ENCODE measurements at places on chromosomes 2 and 18. TPM values are rescaled to one million over a fixed set of nuclear protein-coding genes. Genes with fewer than 3 reads are reported as not detected.

Gene PCARE
- total RNA-seq: not detected

Gene GALNT5
- 0.17 TPM for total RNA-seq

Gene SGPP2
- not detected for total RNA-seq

Gene SEPTIN2
- total RNA-seq: 385 TPM

Gene CFC1
- total RNA-seq: 0.22 TPM

Gene FAP
- total RNA-seq: not detected

Gene SLC5A7
- not detected for total RNA-seq

Gene IKZF2
- total RNA-seq: 1.9 TPM

DNA sequence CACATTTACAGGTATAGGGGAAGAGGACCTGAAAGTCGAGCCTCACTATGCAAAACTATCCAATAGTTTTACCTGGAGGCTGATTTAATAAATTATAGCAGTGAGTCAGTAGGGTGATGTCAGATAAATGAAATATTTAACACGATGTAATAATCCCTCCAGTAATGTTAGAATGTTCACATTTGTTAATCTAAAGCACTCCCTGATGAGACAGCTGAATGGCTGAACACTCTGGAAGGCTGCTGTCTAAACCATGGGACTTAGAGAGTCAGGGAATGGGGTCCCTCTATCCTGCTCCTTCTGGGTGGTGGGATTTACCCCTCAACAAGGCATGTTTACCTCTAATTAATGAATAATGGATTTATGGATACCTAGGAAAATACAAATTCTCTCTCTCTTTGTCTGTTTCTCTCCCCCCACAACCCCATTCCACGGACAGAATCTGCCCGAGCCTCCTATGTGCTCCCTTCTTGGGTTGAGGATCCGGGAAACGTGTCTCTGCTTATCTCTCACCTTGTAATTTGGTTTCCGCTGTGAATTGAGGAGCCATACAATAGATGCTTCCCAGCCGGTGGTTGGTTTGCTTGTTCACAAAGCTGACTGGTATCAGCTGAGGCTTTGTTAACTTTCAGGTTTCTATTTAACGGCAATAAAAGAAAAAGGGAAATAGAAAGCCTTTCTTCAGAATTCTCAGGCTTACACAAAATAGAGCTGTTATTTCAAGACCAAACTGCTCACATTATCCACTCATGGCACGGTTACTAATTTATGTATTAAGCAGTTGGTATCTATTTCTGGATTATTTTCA lies 25.9 kb downstream of the LRRC30 start:
- DNase-seq: no peak

GRCh38 chr2:215507136-215507535 lies 71.3 kb upstream of the FN1 start:
- DNase-seq: no peak

GRCh38 chr2:184859187-184859586 lies 260.9 kb downstream of the ZNF804A start:
- no peak for DNase-seq

GRCh38 chr2:21289989-21290388 lies 166.2 kb downstream of the TDRD15 start:
- DNase-seq: no peak

- no peak for DNase-seq
Observed at GRCh38 chr2:12162269-12163247, 416.1 kb downstream of the LPIN1 start.

- no peak for DNase-seq
Observed at GRCh38 chr18:67935638-67936037, 419.1 kb upstream of the DSEL start.

GRCh38 chr2:96526615-96527285 lies 9.8 kb upstream of the ARID5A start:
- DNase-seq: no peak

GRCh38 chr2:28525481-28525880 lies 29.6 kb downstream of the PLB1 start:
- DNase-seq: no peak

- DNase-seq: no peak
Observed at GRCh38 chr2:102480285-102481195, 7.5 kb downstream of the SLC9A4 start.

DNA sequence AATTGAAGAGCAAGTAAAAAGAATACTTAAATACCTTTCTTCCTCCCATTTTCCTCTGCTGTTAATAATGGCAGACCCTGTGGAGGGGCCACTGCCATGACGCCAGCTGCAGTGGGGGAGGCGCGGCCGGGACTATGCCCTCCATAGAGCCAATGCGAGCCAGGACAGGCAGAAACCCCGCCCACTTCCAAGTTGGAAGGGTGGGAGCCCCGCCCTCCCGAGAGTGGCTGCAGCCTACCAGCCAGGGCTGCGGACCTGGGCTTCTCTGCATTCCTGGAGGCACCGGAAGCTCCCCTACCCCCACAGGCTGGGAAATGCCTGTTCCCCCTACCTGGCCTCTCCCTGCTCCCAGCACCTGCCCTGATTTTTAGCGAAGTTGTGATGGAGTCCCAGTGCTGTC lies 439.4 kb upstream of the CDH19 start:
- DNase-seq: peak; percentile 46

DNA sequence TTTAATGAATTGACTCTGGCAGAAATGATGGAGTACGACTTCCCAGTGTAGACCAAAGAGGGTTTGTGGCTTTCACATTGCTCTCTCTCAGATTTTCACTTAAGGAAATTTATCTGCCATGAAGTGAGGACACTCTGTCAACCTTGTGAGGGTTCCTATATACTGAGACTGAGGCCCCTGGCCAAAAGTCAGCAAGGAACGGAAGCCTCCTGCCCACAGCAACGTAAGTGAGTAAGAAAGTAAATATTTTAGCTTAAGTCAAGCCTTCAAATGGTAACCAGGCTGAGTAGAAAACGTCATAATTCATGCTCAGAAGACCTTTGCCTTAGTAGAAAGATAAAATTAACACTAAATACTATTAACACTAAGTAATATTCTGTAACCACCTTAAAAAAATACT lies 1080.5 kb upstream of the ACVR2A start:
- no peak for DNase-seq

DNA sequence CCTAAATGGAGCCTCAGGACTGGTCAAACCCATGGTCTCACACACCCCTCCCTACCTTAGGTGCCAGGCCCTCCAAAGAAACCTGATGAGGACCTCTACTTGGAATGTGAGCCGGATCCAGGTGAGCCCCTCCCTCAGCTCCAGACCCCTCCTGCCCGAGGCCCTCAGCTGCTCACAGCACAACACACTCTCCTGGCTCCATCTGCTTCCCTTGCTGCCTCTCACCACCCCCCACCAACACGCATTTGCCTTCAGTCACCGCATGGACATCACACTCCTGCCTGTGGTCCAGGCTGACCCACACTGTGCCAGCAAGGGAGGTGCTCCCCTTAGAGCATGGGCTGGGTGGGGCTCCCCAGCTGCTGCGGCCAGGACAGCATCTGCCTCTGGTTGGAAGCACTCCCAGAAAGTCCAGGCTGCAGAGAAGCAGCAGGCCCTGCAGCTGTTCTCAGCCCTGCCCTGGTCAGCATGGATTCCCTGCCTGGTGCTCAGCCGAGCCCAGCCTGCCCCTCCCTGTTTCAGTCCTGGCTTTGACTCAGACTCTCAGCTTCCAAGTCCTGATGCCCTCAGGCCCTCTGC lies 15.1 kb downstream of the SH2D6 start:
- no peak for DNase-seq

DNA sequence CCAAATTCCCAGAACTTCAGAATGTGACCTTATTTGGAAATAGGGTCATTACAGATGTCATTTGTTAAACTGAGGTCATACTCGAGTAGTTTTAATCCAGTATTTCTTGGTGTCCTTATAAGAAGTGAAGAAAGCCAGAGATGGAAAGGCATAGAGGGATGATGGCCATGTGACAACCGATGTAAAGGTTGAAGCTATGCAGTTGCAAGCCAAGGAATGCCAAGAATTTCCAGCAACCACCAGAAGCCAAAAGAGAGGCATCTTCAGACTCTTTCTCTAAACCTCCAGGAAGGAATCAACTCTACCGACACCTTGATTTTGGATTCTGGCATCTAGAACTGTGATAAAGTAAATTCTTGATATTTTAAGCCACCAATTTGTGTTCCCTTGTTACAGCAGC lies 242.2 kb downstream of the CDH20 start:
- DNase-seq: no peak

GRCh38 chr18:55465313-55465712 lies 122.7 kb downstream of the TCF4 start:
- DNase-seq: no peak

DNA sequence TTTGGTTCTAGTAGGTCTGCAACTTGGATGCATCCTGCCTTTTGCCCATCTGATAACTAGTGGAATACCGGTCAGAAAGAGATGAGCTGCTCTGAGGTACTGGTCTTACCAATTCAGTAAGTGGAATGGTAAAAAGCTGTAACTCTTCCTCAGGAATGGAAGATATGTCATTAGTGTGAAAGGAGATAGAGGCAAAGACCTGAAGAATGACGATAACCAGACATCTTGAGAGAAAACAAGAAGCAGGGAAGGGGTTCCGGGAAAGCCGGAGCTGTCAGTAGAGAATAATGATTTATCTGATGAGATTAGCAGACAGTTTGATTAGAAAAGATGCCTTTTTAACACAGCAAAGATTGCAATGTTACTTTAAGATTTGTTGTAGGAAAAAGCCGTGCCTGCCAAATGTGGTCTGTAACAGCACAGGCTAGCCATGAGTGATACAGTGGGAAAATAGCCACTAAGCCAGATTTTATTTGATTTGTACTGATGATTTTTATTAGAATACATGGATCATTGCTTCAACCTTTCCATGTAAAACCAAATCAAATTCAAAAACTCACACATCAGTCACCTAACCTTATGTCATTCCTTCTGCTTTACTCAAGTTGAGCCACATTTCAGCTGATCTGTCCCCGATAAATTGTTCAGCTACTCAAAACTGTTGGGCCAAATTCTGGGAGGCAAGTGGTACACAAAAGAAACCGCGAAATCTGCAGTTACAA lies 110.0 kb downstream of the TCF4 start:
- no peak for DNase-seq

DNA sequence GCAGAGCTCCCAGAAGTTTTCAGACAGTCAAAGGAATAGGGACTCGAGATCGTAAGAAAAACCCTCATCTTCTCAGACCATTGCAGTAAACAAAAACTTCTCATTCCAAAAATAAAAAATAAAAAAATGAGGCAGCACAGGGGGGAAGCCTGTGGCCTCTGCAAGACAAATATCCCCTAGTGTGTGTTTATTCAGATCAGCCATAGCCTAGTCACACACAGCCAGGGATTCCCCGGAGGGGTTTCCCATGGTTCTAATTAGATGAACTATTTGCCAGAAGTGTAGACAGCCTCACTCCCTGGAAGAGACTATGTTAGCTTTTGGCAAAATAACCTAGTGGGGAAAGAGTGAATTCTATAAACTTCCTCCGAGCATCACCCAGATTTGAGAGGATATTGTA lies 122.9 kb upstream of the KLF7 start:
- no peak for DNase-seq

DNA sequence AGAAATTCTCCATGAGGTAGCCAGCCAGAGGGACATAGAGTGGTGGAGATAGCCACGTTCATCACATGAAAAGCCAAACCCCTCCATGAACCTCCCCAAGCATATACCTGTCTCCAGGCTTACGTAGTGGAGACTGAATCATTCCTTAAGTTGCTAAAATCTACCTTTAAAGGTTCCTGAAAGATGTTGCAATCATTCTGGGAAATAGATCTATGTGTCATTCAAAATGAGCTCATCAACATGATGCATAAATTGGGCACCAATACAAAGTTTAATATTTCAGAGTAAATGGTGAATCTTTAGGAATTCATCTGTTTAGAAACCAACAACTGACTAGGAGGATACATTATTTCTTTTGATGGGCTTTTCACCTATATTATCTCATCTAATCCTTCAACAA lies 362.6 kb upstream of the ID2 start:
- no peak for DNase-seq

- peak; percentile 25 for DNase-seq
Observed at GRCh38 chr2:29281086-29281915, 166.1 kb downstream of the CLIP4 start.

- DNase-seq: no peak
Observed at GRCh38 chr2:175880-176820, 87.7 kb downstream of the SH3YL1 start.

- DNase-seq: peak; percentile 10
Observed at GRCh38 chr2:112162956-112163355, 24.8 kb downstream of the FBLN7 start.

- no peak for DNase-seq
Observed at GRCh38 chr18:54254265-54254758, 15.0 kb upstream of the POLI start.

GRCh38 chr2:8797682-8798081 lies 39.7 kb downstream of the KIDINS220 start:
- no peak for DNase-seq

- no peak for DNase-seq
Observed at GRCh38 chr18:54975598-54975997, 16.3 kb upstream of the CCDC68 start.

Data from H9 (cell line).